Urothelium cell line (cell line): ENCODE measurements at places on chromosomes 2 and 18.

DNA sequence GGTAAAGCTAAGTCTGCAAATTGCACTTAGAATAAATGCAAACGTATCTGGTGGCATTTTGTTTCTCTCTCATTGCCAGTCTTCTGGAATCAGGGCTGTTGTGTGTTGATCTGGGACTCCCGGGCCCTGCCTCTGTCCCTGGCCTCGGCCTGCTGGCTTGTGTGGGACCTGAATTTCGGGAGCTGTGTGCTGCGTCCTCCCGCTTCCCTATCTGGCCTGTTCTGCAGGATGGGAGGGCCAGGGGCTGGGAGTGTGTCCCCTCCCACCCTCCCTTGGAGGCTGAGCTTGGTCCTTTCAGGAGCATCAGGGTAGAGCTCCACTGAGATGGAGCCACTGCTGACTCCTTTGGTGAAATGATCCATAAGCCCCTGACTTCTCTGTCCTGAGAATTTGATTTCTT is 118.5 kb downstream of the ACKR3 start:
- no peak for DNase-seq

- DNase-seq, result no peak
Measured at GRCh38 chr2:15751477-15751876, 159.8 kb downstream of the DDX1 start.

DNA sequence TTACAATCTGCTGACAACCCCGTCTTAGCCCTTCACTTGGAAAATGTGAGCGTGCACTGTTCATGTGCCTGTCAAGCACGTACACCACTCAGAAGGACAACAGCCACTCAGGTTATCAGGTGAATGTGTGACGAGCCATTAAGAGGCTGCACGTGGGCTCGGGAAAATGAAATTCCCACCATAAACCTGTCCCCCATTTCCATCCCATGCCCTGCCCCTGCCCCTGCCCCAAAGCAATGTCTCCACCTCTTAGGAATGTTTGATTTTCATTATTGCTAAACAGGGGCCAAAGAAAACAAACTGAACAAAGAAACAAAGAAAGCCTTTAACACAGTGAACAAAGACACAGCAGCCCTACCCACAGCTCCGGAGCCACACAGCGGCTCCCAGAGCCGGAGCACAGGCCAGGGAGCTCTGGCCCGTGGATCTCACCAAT is 90.5 kb downstream of the TMEM18 start:
- DNase-seq, result no peak

DNA sequence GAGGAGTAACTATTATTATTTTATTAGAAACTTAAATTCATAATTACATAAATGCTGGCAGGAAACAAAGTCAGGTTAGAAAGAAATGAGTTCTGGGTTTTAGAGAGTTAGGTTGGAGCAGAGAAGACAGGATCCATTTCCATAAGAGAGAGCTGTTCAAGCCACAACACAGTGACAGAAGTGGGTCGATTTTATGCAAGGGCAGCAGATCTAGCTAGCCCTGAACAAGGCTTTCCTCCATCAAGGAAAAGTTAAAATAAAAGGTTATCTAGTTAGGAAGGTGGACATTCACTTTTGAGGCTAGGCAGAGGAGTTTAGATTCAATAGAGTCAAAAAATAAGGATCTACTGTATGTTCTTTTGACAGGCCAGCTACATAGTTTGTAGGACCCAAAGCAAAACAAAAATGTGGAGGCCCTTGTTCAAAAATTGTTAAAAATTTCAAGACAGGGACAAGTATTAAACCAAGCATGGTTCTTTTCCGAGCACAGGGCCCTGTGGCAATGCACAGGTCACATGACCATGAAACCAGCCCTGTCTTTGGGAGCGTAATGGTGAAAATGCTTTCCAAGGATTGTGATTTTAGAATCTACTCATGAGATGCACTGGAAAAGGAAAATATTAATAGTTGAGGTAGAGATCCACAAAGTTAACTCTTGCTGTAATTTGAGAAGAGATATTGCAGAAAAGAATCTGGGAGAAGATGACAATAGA is 91.2 kb upstream of the CREB1 start:
- DNase-seq, result no peak

- no peak for DNase-seq
Measured at GRCh38 chr2:118850901-118851415, 3.5 kb upstream of the EN1 start.

GRCh38 chr2:131656816-131657633 is 129.3 kb downstream of the CCDC74A start:
- DNase-seq, result no peak

DNA sequence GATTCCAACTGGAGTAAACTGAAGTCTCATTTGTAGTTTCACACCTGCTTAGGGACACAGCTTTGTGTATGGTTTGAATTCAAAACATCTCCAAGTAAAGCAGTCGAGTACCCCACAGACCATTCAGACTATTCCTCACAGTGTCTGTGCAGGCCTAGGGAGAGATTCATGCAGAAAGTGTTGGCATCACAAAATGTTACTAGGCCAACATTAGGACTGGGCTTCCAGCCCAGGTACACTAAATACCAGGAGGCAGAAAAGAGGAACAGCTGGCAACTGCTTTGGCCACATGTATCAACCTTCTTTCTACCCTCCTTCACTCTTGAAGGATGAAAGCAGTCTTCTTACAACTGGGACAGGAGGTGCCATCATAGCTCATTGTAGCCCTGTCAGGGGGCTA is 270.4 kb upstream of the TMEFF2 start:
- DNase-seq, result no peak

- peak; percentile 29 for DNase-seq
Measured at GRCh38 chr18:48153613-48154481, 223.4 kb upstream of the SMAD2 start.

- DNase-seq, result peak; percentile 86
Measured at GRCh38 chr2:235669269-235669831, 175.5 kb downstream of the AGAP1 start.

- DNase-seq, result no peak
Measured at GRCh38 chr2:205759257-205759656, 77.0 kb downstream of the NRP2 start.

DNA sequence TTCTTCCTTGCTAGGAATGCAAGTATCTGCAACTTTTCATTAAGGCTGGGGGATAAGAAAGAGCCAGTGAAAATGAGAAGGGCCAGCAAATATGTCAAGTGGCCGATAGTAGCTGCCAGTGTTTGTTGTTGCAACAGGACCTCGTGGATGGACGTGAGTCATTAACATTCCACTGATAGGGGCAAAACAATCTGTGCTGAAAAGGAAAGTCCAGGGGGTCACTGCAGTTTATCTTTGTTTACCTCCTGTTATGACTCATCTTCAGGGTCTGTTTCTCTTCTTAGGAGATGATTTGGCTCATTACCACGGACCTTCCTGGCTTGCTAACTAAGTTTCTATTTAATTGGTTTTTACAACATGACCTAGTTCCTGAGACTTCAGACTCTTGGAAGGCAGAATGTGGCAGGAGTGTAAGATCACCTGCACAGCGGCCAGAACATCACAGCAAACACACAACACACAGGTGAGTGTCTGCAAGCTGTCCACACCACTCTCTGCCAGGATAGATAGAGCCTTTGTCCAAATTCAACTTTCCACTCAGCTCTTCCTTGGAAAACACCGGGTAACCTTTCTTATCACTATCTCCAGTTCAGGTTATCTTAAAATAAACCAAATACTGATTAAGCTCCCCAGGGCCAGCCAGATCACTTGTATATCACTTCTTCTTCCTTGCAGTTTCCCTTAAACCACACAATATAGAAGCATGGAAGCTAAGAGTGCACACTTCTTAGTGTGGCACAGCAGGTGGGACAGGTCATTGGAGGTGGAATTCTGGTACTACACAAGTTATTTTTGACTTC is 157.5 kb upstream of the LMAN1 start:
- peak; percentile 40 for DNase-seq

DNA sequence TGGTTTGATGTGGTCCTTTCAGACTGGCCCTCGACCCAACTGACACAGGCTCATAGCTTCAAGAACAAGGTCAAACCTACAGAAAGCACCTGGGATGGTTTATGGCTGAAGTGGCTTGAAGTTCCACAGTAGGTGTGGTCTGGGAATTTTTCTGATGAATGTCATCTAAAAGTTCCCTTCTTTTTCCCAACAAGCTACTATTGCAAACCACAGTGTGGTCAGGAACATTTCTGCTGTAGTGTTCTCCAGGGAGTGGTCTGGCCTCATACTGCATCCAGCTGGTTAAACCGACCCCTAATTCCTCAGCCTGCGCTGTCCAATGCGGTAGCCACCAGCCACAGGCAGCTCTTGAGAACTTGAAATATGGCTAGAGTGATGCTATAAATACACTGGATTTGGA is 92.7 kb downstream of the FAM124B start:
- peak; percentile 27 for DNase-seq
